ENCODE measurements at places on chromosomes 4 and X.
A peak's percentile ranks its signal among the peaks of the same experiment; 100 is the strongest.

- DNase-seq: peak; percentile 81
Observed at GRCh38 chr4:108168671-108169523, at the start of gene LEF1. TSS of gene LEF1 (minus strand) at chr4:108168932. CDS start at chr4:108167767, 1,165 bp downstream.

- DNase-seq: no peak
Observed at GRCh38 chr4:150547154-150547838, 34.7 kb upstream of the MAB21L2 start.

DNA sequence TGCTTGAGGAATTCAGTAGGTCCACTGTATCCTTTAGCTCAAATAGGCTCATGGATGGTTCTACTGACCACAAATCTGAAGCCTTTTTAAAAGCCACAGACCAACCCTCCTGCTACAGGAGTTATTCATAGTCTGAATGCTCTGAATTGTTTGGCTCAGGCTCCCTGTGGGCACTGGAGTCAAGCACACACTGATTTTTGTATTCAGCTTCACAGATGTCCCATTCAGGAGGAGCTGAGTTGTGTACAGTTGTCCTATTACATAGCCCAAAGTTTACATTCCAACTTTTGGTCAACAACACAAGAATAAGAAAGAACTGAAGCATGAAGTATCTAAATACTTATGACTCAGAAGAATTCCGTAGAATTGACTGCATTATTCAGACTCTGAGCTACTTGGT is 243.9 kb downstream of the UNC5C start:
- DNase-seq: no peak

DNA sequence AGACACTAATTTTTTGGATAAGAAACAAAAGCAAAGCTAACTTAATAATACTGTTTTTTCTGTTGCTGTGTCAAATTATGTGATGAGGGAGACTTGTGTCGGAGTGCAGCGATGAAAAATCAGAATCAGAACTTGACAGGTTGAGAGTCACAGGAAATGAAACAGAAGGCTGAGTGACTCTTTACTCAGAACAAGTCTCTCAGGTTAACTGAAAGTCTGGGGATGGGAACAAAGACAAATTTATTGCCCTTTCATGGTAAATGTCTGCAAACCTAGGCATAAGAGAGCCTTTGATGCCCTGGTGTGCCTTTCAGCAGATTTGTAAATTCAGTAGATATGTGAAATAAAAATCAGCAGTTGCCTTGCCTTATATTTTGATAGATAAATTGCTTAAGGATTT is 96.0 kb downstream of the ADGRL3 start:
- DNase-seq: no peak

GRCh38 chrX:139120760-139121159 is 409.2 kb upstream of the FGF13 start:
- no peak for DNase-seq

DNA sequence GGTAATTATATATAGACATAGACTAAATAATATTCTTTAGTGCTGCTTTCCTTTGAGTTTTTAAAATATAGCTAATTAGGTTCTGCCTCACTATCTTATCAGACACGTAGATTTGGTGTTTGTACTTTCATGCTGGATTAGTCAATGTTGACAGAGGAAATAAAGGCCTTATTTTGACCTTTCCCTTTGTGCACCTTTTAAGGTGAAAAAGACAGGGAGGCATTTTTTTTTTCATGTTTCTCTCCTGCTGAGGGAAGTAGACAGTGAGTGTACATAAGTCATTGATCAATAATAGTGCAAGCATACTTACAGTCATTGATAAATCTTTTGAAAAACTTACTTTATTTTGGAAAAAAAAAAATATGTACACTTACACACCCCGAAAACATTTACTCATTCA is 467.8 kb downstream of the GRXCR1 start:
- DNase-seq: no peak

- DNase-seq: no peak
Observed at GRCh38 chrX:97860226-97860625, 976.5 kb downstream of the RPA4 start.

GRCh38 chr4:154013576-154013975 is 224.7 kb upstream of the SFRP2 start:
- DNase-seq: no peak

DNA sequence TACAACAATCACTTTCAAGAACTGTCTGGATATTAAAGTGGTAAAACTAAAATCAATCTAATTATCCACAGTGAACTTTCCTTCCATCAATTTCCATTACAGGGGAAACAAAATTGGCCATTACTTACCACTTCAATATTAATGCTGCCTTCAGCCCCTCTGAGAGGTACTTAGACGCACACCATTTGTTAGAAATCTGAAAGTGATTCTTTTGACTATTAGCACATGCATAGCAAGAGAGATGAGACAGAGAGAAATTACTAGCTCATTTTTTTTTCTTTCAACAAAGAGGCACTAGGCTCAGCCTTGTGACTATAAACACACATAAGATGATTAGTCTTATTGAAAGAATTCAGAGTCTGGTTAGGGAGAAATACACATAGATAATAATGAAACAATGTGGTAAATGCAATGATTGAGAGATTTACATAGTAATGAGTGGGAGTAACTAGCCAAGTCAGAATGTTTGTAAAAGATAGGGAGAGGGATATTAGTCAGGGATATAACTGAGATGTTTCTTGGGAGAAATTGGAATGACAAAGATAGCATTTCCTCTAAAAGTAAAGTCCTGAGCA is 93.3 kb downstream of the YIPF7 start:
- no peak for DNase-seq

- no peak for DNase-seq
Observed at GRCh38 chr4:123106747-123107146, 184.3 kb upstream of the NUDT6 start.

DNA sequence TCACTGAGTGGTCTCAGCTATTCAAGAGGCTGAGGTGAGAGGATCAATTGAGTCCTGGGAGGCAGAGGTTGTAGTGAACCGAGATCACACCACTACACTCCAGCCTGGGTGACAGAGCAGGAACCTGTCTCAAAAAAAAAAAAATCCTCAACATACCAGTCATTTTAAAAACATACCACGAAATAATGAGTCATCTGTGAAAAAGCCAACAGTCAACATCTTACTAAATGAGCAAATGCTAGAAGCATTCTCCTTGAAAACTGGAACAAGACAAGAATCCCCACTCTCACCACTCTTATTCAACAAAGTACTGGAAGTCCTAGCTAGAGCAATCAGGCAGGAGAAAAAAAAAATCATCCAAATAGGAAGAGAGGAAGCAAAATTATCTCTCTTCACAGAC is 104.0 kb upstream of the ARHGEF9 start:
- no peak for DNase-seq

Data from kidney (tissue), 22 donors.